SK-N-SH (cell line): ENCODE measurements at places on chromosomes 7 and 10.

- DNase-seq: no peak
Observed at GRCh38 chr7:106466867-106467266, 182.1 kb upstream of the NAMPT start.

DNA sequence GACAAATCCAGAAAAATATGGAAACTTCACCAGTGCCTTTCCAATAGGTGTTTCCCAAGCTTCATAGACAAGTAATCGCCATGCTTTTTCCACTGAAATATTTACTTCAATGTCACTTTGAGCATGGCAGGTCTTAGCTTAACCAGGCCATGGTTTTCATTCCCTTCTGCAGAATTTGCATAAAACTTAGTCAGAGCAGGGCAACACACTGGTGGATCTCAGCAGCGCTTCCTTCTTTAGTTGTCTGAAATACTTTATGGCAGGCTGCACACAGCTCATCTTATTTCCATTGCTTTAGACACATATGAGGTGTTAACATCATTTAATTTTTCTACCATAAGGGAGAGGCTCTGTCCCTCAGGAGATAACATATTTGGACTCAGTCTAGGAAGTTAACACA, 102.9 kb upstream of the AHR start:
- no peak for DNase-seq

- no peak for DNase-seq
Observed at GRCh38 chr7:36391436-36392198, 2.0 kb downstream of the ANLN start.

DNA sequence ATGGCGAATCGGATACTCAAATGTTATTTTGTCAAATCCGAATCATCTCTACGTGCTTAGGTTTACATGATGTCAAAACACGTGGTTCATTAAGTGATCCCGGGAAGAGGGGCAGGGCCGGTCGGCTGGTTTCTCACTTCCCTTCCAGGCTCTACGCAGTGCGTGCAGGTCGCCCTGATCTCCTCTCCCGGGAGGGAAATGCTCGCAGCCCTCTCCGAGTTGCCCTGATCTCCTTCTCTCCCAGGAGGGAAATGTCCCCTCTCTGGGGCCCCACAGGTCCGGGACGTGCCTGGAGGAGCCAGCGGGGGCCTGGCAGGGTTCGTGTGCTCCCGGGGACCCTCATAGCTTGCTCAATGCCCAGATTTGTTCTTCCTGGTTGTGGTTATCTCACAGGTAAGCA, 202.7 kb downstream of the DNAJB6 start:
- DNase-seq: no peak
